Central memory CD8-positive, alpha-beta T cell (primary cell): ENCODE measurements at places on chromosomes 1 and 21.

- no peak for DNase-seq
Observed at GRCh38 chr1:12059722-12060464, 3.2 kb upstream of the TNFRSF8 start.

DNA sequence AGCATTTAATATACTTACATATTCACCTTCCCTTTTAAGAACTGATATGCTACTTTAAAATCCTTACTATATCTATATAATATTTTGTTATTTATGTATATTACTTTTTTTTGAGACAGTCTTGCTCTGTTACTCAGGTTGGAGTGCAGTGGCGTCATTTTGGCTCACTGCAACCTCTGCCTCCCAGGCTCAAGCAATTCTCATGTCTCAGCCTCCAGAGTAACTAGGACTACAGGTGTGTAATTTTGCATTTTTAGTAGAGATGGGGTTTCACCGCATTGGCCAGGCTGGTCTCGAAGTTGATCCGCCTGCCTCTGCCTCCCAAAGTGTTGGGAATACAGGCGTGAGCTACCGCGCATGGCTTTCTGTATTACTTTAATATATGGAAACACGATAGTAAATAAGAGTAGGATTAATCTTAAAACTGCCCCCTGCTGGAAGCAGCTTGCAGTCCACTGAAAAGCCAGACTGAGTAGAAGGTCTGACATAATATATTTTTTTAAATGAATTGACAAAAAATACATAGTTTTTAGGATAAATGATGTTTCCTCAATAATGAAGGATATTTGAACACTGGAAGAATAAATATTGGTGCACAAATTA is 24.4 kb downstream of the RCAN3 start:
- peak; percentile 17 for DNase-seq

DNA sequence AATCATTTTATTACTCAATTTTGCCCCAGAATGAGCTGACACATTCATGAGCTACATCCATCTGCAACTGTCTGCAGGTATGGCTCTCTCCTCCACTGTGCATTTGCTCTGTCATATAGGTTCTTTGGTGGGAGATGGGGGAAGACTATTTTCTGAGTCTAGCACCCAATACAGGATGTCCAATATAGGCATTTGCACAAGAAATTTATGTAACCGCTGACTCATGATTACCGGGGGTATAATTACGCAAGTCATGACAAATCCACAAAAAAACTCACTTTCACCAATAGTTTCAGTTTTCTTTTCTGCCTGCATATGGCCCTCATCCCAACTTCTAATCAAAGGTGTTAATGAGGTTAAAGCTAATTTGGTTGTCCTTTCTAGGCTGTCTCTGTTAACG is 17.5 kb upstream of the VSIG8 start:
- no peak for DNase-seq

DNA sequence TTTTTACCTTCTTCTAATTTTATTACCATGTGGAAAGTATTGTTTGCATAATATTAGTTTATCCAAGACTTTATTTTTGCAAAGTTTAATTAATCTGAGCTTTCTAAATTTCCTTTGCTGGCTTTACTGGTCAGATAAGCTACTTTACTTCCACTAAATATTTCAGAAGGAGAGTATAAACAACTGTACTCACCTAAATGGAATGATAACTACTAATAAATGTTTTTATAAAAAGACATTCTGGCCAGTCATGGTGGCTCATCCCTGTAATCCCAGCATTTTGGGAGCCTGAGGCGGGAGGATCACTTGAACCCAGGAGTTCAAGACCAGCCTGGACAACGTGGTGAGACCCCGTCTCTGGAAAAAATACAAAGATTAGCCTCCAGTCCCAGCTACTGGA is 36.0 kb downstream of the ATP8B2 start:
- no peak for DNase-seq

- DNase-seq = no peak
Observed at GRCh38 chr1:191870490-191870889, 287.8 kb upstream of the RGS18 start.

DNA sequence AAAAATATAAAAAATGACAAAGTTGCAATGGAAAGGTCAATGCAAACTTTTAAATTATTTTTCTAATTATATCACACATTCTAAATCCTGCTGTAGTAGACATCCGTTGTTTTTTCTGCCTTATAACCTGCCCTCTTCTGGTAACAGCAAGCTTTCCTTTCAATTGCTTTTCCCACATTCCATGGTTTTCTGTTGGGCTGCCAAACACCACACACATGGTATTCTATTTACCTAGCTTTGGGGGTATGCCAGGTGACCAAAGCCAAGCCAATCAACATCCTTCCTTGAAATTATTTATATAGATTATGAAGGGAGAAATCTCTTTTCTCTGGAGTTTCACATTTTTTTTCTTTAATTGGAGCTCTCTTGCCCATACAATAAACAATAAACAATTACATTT is 3.4 kb upstream of the LAMC1 start:
- DNase-seq = no peak
